ENCODE measurements at places on chromosomes 11 and 22. TPM values are rescaled to one million over a fixed set of nuclear protein-coding genes. Genes with fewer than 3 reads are reported as not detected.

DNA sequence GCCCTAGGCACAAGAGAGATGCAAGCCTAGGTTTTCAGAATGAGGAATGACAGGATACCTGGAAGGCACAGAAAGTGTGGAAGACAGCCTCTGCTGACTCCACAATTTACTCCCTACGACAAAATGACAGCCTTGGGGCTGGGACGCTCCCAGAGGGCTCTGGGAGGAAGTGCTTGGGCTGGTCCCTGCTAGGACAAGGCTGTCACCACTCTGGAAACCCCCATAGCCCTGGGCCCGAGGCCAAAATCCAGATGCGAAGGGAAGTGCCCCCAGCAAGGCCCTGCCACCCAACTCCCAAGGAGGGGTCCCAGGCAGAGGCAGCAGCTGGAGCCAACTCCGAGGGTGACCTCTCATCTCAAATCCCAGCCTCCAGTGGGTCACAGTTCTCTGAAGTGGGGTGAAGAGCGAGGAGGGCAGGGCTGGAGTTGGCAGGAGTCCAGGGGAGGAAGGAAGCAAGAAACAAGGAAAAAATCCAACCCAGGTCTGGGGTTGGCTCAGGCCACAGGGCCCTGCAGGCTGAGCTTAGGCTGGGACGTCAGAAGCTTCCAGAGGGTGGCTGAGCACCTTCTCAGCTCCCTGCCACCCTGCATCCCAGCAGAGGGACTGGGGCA is 6.3 kb upstream of the CDC42EP2 start:
- H3K4me3 ChIP-seq = no peak overlapping the region
- no peak overlapping the region for H3K27ac ChIP-seq
- H3K36me3 ChIP-seq = no peaks in the 10 kb centered on the region
- no peaks in the 10 kb centered on the region for H3K27me3 ChIP-seq
- DNase-seq = no peak
- peaks cover 79% of the 10 kb centered on the region for H3K4me1 ChIP-seq

Gene FBLN1
- total RNA-seq = 37.3 TPM

- H3K4me1 ChIP-seq = no peaks in the 10 kb centered on the region
- no peak for DNase-seq
- H3K27me3 ChIP-seq = no peaks in the 10 kb centered on the region
- H3K4me3 ChIP-seq = no peak overlapping the region
These were observed 462.1 kb downstream of the BUD13 start for GRCh38 chr11:116310698-116311097.

DNA sequence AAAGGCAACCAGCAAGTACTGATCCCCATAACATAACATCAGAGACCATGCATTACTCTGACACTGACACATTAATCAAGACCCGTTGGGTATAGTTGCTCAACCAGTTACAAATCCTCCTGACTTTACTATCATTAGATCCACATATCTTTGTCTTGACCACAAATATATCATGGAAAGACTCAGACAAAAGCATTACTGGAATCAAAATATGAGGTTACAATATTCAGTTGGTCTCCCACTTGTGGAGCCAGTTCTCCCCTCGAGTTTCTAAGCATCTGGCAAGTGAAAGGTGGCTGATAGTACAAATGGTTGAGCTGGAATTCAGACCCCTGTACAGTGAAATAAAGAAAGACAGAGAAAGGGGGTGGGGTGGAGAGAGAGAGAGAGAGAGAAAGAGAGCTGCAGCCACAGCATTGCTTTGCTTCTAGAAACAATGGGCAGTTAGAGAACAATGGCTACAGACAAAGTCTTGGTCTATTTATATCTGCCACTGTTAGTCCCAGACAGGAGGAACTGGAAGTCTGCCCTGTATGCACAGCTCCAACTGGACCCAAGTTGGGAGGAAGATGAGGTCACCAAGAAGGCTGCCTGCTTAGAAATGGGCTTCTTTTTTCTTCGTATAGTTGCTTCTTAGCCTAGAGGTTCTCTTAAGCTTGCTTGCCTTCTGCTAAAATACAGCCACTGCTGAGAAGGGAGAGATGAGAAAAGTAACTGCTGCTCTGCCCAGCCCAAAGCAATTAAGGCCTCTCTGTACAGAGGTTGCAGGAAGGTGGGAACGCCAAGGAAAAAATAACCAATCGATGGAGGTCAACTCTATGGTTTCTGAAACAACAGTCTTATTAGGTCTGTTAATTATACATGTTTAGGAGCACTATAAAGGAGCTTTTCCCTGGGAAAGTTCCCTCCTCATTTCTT is 85.5 kb downstream of the ETS1 start:
- no peak overlapping the region for H3K27ac ChIP-seq
- H3K36me3 ChIP-seq = no peaks in the 10 kb centered on the region
- H3K4me1 ChIP-seq = no peaks in the 10 kb centered on the region

GRCh38 chr11:43830928-43831440 is 49.6 kb upstream of the ALKBH3 start:
- DNase-seq = peak; percentile 82
- peaks cover 19% of the 10 kb centered on the region for H3K36me3 ChIP-seq
- H3K4me1 ChIP-seq = peaks cover 11% of the 10 kb centered on the region
- no peaks in the 10 kb centered on the region for H3K27me3 ChIP-seq

DNA sequence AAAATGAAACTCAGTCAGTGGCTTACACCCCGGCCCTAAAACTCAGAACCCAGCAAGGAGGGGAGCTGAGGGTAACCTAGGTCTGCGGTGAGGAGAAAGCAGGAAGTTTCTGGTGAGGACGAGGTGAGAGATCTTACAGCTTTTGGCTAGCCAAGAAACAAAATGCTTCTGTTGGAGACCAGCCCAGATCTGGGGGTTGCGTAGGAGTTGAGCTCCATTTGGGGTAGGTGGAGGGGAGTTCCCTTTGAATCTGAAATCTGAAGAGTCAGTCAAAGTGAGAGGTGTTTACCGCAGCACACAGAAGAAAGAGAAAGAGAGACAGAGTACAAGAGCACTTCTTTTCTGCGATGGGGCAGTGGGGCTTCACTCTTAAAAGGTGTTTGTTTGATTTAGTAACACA is 29.6 kb downstream of the EHF start:
- no peak overlapping the region for H3K27ac ChIP-seq
- H3K36me3 ChIP-seq = no peaks in the 10 kb centered on the region
- peaks cover 53% of the 10 kb centered on the region for H3K4me1 ChIP-seq
- no peak for DNase-seq

Measured in HepG2 (cell line).